Nucleus accumbens (tissue), 56 donors: ENCODE measurements at places on chromosomes 5 and 9.

DNA sequence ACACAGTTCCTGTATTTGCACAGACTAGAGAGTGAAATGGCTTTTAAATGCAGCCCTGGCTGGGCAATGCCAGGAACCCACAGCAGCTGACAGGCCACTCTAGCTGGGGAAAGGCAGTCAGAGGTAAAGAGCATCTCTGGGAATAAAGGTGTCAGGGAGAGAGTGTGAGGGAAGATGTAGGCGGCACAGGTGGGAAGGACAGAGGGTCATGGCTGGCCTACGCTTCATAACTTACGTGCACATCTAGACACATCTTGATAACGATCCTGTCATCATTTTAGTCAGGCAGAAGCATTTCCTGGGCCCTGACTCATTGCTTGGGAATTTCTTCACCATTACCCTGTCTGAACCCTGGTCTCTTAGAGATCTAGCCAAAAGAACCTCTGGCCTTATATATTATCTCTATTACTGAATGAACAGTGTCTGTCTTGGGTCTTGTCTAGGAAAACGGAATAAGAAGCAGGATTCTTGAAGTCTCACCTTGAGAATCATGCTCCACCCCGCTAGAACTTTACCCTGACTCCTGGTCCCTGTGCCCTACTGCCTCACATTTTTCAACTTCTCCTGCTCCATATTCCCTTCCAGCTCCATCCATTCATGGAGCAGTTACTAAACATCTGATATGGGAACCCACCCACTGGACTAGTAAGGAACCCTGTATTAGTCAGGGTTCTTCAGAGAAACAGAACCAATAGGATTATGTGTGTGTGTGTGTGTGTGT lies 106.4 kb upstream of the ELL2 start:
- no peak for DNase-seq

GRCh38 chr5:139251281-139251687 lies 42.3 kb upstream of the MATR3 start:
- DNase-seq: no peak

DNA sequence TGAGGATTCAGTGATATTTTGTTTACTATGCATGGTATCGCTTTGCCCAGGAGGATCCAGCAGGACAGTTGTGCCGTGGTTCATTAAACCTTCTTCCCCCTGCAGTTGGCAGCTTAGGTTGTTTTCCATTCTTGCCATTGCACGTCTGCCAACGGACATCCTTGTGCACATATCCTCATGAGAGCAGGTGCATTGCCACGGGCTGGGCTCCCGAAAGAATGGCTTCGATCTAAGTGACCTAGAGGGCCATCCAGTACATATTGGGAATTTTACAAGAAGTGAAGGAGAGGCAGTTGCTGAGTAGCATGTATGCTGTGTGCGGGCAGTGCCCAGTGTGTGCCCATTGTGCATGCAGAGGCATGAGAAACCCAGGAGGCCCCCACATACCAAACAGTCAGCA lies 22.1 kb downstream of the HRH2 start:
- no peak for DNase-seq

DNA sequence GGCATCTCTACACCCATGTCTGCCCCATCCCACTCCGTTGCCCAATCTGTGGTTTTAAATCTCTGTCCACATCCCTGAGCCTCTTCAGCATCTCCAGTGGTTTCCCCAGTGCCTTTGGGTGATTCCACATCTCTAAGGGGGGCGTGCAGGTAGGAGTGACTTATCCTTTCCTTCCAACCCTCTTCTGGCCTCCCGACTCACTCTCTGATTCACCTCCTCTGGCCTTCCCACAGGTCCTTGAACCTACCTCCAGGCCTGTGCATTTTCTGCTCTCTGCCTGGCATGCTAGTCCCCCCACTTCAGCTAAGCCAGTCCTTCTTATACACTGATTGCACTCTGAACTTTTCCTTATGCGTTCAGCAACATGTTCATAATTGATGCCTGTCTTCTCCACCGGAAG lies 99.0 kb downstream of the RALGPS1 start:
- DNase-seq: no peak

GRCh38 chr5:109553846-109554245 lies 135.9 kb upstream of the MAN2A1 start:
- no peak for DNase-seq

DNA sequence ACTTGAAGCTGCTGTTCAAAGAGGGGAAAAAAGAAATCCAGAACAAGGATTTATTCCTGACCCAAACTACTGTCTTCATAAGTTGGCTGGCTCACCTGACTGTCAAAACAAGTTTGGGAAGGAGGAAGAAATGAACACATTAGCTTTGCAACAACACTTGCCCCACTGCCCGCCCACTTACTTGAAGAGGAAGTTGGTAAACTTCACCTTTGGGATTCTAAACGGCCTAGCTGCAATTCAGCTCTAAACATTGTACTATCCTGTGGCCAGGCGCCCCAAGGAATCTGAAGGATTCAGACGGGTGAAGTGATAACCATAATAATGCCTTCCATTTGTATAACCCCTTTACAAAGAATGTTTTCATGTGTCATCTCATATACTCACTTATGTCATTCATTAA lies 199.4 kb downstream of the ARRDC3 start:
- DNase-seq: no peak
